ENCODE measurements at places on chromosomes 2 and 18. TPM values are rescaled to one million over a fixed set of nuclear protein-coding genes. Genes with fewer than 3 reads are reported as not detected.

ZNF892 gene
- 3.8 TPM for total RNA-seq

MARCO gene
- total RNA-seq: not detected

GATA6 gene
- total RNA-seq: not detected

TBR1 gene
- total RNA-seq: 0.10 TPM

CCDC74B gene
- total RNA-seq: 3.4 TPM

CYTIP gene
- total RNA-seq: 227 TPM

POU3F3 gene
- not detected for total RNA-seq

ZSWIM2 gene
- total RNA-seq: not detected

REG3G gene
- total RNA-seq: not detected
